NCI-H2081 treated with DMSO at 0.1 percent for 48 hours (cell line): ENCODE measurements at places on chromosomes 2 and 18.

- no peak for DNase-seq
Measured at GRCh38 chr2:64606479-64607363, 47.0 kb downstream of the SERTAD2 start.

GRCh38 chr2:216450346-216450745 is 38.1 kb downstream of the SMARCAL1 start:
- DNase-seq: no peak

DNA sequence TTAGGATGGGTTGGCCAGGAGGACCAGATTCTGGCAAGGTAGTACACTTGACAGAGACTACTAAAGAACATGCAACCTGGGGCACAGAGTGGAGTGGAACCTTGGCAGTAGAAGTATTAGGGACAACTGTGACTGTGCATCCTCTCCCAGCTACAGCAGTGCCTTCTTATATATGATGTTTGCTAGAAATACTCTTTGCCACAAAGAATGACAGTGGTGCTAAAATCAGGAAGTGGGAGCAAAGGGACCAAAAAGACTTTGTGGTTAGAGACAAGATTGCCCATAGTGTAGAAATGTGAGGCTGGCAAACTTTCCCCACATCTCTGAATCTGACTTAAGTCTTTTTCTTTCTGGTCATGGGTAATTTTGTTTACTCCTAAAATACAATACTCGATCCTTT is 9.4 kb upstream of the SLC38A11 start:
- DNase-seq: no peak

DNA sequence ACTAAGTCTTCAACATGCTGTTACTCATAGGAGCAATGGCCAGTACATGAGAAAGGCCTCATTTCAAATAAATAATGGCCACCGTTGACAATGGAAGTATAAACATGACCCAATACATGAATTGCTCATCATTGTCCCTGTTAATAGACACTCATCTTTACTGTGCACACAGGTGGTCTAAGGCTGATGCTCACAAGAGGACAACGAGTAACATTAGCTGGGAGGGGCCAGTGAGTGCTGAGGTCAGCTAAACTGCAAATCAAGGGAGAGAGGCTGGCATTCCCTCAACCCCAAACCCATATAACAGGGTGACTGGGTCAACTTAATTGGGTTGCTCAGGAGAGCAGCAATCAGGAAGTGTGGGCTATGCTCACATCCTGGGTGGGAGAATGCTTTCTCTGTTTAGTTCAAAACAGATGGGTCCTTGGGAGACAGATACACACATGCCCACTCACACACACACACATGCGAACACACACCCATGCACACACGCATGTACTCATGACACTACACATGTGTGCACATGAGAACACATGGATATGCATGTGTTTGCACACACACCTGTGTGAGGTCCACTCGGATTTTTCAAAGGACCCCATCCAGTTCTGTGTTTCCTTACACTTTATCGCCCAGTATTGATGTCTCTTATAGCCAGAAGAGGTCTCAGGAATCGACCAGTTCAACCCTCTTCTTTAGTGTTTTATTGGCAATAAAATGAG is 172.0 kb downstream of the INHBB start:
- no peak for DNase-seq

DNA sequence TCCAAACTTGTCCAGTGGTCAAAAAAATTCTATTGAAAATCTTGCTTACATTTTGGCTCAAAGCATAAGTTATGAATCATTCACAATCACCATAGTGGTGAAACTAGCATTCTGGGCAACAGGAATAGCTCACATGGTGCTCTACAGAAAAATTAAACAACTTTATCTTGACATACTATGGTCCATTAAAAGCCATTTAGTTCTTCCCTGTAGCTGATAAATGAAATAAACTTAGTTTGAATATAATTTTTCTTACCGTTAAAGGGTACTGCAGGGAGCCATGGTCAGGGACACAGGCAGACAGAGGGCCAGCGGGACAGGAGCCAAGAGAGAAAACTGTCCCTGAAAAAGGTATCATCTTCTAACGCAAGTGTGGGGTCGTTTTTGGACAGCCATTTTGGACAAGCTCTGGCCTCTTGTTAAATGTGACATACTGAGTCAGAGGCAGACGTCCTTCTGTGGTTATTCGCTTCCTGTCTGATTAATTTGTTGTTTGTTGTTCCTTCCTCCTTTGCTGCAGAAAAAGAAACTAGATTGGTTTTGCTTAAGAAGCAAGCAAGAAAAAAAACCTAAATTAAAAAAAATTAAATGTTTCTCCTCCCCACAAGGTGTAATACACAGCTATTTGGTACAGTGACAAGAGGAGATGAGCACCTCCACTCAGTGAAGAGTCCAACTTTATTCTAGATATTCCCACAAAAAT is at the start of gene WIPF1:
TSS of gene WIPF1 (minus strand) at position 460 of the 703 bp plus-strand sequence. CDS start 12,231 bp downstream, outside the sequence.
- DNase-seq: no peak

GRCh38 chr2:170030040-170030439 is 147.9 kb upstream of the MYO3B start:
- DNase-seq: no peak
